CD4-positive, alpha-beta T cell treated with Interleukin-10 for 1 hour (primary cell): ENCODE measurements at places on chromosomes 3 and 15.

DNA sequence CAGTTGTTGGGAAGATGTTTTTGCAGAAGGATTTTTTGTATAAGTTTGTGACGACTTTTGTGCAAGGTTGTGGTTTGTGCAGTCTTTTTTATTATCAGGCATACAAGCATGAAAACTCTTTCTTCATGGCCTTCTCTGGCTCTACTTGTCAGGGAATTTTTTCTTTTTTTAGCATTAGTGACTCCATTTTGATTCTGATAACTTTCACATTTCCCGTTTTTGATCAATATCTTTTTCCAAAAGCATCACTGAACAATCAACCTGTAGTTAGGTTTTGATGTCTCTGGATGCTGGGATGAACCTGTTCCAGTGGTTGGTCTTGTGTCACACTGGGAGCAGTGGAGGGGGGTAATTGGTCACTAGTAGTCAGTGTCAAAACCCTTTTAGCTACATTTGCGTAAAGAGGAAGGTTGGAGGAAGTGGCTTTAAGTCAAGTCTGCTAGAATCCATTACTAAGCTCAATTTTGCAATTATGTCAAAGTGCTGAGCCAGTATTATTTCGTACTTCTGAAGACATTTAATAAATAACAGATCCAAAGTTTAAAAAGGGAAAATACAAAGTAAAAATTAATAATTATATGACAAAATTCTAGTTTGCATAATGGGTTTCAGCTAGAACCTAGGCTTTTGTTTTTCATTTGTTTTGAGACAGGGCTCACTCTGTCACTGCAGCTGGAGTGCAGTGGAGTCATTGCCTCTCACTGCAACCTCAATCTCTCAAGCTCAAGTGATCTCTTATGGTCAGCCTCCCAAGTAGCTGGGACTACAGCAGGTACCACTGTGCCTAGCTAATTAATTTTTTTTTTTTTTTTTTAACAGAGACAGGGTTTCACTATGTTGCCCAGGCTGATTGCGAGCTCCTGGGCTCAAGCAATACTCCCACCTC lies 18.8 kb upstream of the CFAP161 start:
- DNase-seq: no peak

DNA sequence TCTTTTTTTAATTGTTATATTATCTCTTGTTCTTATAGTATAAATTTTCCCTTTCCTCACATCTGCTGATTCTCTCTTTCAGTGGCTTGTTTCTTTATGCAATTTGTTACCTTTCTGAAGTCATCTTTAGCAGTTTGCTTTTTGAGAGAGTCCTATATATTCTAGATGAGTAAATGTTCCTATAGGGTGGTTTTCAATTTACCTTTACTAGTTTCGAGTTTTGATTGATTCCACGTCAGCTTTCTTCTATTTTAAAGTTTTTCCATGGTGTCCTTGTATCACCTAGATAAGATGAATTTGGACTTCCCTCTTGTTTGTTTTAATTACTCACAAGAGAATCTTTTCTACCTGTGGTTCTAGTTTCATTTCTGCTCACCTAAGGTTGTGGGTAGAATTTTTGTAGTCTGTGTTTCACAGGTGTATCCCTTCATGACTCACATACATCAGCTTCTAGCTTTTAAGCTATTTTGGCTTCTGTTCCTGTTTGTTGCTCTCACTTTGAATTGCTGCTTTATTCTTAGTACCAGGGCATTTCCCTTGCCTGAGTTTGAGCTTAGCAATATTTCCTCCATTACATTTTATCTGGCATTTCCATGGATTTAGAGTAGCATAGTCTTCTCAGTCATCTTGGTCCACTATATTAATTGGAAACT lies 6.4 kb downstream of the TEX9 start:
- DNase-seq: no peak

DNA sequence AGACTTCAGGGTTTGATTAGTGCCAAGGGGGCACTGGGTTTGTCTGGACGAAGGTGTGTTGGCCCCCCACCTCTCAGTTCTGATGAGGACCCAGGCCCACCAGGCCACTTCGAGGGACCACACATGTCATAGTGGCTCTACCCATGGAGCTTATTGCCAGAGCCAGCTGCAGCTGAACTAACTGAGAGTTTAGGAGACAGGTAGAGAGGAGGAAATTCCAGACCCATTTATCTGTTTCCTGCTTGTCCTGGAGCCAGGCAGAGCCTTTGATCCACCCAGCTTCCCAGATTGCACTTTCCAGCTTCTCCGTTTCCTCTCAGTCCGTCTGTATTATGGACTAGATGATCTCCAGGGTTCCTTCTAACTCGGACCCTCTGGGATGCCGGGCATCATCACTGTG lies 20.9 kb downstream of the SLC24A1 start:
- no peak for DNase-seq

DNA sequence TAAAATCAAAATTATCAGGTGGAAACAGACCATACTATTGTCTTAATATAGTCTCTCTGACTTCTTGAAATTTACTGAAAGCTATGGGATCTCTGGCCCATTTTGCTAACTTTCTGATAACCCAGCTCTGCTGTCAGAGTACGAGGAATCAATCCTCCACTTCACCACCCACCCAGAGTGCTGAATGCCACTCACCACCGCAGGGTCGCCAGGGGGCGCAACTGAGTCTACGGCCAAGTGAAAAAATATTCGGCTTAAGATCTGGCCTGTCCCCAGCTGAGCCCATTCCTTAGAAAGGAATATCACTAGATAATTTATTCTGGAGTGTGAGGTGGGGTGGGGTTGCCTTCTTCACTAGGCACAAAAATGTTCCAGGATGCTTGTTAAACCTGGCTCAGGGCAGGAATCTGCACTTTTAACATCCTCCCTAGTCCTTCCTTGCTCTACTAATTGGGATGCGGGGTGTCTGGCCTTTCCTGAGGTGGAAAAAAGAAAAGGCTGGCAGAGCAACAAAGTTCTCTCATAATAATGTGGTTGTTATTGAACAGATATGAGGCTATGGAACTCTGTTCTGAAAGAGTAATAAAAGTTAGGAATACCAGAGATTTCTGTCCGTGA lies 520.6 kb downstream of the MFSD1 start:
- no peak for DNase-seq

- DNase-seq: no peak
Observed at GRCh38 chr15:53346583-53346982, 412.9 kb downstream of the WDR72 start.

DNA sequence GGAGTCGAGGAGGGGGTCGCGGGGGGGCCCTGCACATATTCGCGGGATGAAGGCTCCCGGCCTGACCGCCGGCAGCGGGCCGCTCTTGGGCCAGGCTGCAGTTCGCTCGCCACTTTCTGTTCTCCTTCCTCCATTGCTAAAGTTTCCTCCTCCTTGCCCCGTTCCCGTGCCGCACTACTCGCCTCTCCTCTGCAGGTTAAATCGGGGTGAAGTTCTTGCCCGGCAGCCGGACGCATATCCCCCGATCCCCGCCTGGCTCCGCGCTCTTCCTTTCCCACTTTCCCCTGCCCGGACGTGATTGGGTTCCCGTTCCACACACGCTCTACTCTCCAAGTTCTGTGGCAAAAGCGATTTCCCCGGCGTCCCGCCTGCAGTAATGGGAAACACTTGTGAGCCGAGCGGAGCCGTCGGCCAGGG lies 556 bp downstream of the CRYBG3 start:
- no peak for DNase-seq

DNA sequence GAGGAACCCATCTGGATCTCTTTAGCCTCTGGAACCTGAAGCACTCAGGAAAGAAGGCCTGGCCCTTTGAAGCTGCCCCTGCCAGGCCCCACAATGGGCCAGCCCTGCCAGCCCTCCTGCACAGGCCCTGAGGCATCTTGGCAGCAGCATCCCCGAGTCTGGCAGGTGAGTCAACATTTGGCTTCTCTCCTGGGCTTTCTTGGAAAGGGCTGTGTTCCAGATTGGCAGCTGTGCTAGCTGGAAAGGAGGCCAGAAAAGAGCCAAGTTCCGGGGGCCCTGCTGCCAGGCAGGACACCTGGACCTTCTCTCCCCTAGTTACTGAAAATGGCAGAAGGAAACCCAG lies 187.2 kb downstream of the SHQ1 start:
- DNase-seq: no peak

DNA sequence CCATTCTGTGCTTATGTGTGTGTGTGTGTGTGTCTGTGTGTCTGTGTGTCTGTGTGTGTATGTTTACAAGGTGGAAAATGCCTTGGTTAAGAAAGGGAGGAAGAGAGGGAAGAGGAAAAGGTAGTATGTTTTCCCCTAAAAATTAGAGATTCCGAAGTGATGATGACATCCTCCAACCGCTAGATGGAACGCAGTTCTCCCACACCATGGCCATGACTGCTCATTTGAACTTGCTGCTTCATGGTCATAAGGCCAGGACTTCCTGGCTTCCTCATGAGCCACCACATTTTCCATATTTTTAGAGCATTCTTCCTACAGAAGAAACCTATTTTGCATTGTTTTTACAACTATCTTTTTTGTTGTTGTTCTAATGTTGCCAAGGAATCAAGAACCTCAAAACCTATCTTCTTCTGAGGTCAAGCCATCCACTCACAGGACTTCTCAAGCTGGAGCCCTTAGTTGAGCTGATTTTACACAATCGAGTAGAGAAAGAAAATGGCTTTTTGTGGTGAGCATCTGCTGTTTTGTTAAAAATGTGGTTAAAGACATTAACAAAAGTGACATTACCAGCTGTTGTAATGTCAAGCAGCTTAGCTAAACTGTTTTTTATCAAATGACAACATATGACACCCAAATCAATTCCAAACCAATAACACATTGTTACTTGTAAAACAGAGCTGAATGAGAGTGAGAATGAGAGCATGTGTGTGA lies 1091.0 kb downstream of the FHIT start:
- DNase-seq: no peak

- no peak for DNase-seq
Observed at GRCh38 chr3:117243657-117244056, 534.1 kb downstream of the TUSC7 start.

DNA sequence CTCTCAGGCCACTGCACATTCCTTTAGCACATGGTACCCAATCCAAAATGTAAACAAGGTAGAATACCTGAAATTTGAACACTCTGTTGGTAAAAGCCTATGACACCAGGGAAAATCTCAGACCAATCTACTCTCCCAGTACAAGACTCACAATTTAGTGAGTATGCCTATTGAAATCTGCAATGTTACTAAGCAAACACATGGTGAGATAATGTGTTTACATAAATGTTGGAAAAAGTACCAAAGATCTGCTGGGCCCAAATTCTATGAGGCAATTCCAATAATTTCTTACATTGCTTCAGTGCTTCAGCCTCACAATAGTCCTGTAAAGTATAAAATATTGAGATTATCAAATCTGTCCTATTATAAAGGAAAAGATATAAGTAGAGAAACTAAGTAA lies 536.1 kb downstream of the PYDC2 start:
- DNase-seq: no peak

DNA sequence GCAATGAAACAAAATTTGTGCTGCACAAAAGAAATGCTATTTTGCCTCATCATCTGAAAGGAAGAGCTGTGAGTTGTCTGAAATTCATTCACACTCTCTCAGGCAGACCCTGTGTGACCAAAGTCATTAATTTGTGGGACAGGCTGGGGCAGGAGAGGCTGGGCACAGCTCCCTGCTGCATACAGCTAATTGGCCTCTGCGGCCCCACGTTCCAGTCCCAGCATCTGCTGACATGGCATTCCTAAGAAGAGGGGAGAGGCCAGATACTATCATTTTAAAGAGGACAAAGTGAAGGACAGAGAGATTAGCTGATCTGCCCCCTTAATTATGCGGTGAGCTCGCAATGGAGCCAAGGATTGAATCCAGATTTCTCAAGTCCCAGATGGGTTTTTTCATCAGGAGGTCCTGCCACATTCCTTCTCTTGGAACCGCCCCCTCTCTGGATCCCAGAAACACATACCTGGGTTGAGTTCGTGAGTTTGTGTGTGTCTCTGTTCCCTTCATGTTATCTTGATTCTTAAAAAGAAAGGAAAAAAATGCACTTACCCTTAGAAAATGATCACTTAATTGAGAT lies 25.1 kb downstream of the POLR2M start:
- DNase-seq: no peak

DNA sequence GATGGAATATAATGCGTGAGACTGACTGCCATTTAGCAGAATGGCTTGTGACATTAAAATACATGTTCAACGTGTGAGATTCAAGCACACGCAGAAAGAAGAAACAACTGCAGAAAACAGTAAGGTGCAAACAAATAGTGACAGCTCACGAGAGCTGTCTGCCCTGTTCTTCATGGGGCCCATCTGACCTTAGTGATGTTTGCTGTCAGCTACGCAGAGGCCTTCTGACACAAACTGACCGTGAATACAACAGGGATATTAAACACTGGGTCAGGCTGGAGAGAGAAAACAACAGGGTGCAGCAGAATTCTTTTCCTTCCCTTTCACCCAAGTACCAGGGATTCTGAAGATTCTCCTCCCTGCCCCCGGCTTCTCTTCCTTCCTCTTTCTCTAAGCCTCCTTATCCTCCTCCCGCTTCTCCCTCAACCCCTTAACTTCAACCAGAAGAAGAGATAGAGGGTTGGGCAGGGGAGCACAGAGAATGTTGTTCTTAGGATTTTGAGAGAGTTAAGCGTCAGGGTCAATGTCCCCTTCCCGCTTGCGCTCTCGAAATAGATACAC lies 2.1 kb downstream of the TNFAIP8L3 start:
- no peak for DNase-seq

DNA sequence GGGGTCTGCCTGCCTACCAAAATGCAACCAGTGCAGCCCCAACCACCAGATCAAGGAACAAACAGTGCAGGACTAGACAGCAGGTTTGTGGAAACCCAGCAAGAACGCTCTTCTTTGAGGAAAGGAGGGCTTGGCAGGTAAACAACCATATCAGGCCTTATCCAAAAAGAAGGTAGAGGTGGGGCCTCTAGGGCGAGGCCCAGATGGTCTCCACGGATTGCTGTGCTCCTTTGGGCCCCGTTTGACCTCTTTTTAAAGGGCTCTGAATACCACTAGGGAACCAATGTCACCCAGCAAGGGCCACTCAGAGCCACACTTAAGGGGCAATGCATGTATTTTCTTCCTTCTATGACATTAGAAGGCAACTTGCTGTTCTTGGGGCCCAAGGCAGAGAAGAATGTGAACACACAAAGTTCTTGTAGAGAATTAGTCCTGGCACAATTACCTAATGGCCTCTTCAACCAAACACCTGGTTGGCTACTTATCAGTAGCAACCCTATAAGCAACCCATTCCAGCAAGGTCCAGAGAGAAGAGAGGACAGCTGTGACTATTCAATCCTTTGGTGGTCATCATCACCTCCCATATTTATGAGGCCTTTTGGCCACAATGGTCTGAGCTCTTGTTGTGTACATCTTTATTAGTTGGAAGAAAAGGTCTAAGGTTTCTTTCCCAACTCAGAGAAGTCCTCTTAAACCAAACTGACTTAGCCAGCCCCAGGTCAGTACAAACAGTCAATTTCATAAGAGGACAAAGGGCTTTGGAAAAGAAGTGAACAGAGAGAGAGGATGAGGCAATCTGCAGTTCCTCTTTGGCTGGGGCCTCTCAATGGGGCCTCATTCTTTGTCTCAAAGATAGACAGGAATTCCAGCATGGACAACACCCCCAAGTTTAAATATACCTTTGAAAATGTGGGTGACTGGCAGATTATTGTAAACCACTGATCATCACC lies 36.0 kb downstream of the FOXP1 start:
- no peak for DNase-seq

- no peak for DNase-seq
Observed at GRCh38 chr15:69134791-69135190, 25.6 kb upstream of the GLCE start.

- DNase-seq: no peak
Observed at GRCh38 chr3:34382859-34383258, 584.4 kb downstream of the PDCD6IP start.

GRCh38 chr3:137692803-137693431 lies 71.2 kb upstream of the SOX14 start:
- DNase-seq: no peak

GRCh38 chr3:171336406-171336805 lies 123.8 kb downstream of the TNIK start:
- DNase-seq: no peak

- DNase-seq: no peak
Observed at GRCh38 chr3:23865595-23866396, 51.0 kb downstream of the NKIRAS1 start.
